Activated CD8-positive, alpha-beta memory T cell treated with anti-CD3 and anti-CD28 coated beads for 4 hours (primary cell): ENCODE measurements at places on chromosomes 6 and 20.

DNA sequence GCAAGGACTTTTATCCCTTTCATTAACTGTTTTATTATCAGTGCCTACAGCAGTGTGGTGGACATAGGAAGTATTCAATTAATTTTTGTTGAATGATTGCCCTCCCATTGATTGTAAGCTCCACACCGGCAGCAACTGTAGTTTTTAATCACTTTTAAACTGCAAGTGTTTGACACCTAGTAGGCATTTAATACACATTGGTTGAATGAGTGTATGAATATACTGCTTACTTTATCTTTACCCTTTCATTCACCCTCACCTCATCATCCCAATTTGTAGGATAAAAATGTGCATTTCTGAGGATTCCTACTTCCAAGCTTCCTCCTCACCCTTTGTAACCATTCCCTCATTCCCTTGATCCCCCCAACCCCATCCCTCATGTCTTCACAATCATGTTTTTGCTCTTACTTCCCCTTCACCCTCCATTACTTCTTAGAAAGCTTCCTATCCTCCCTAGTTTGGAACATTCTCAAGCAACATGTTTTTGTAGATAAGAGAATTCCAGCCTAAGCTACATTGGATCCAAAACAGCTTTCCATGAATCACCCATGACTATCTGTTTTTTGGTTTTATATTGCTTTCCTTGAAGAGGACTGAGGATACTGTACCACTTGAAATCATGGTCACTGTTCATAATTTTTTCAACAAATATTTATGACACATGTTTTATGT lies 955 bp upstream of the SLC26A8 start:
- no peak for DNase-seq

- no peak for DNase-seq
These were observed 61.4 kb downstream of the CPNE5 start for GRCh38 chr6:36777801-36778200.

GRCh38 chr6:142850679-142851423 lies 94.1 kb downstream of the HIVEP2 start:
- DNase-seq = no peak

DNA sequence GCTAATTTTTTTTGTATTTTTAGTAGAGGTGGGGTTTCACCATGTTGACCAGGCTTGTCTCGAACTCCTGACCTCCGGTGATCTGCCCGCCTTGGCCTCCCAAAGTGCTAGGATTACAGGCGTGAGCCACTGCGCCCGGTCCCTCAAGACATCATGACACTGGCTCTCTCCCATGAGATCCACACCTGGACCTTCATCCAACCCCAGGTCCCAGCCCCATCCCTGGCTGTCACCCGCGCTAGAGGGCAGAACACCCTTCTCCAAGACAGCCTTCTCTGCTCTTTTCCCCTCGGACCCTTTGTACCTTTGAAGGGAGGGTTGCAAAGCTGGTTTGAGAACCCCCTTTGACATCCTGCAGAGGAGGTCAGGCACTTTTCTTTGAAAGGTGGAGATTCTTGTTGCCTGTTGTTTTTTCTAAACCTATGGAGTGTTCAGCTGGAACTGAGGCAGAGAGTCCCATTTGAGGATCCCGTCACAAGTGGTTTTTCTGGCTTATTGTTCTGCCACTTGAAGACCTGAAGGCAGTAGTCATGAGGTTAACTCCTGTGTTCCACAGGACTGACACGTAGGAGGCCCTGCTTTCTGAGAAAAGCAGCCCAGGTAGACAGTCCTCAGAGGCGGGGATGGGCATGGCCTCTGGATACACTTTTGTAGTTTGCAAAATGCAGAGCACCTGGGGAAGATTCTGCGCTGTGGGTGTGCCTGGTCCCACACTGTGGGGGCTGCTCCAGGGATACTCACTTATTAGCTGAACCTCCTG lies 171.1 kb upstream of the SNX9 start:
- DNase-seq = no peak

- DNase-seq = no peak
These were observed 8.8 kb downstream of the GNL1 start for GRCh38 chr6:30547454-30547853.

GRCh38 chr20:20002101-20002998 lies 14.8 kb upstream of the NAA20 start:
- no peak for DNase-seq

- DNase-seq = no peak
These were observed 165.1 kb upstream of the AFDN start for GRCh38 chr6:167661552-167662044.

- no peak for DNase-seq
These were observed 111.1 kb downstream of the AGPAT4 start for GRCh38 chr6:161162722-161163121.

DNA sequence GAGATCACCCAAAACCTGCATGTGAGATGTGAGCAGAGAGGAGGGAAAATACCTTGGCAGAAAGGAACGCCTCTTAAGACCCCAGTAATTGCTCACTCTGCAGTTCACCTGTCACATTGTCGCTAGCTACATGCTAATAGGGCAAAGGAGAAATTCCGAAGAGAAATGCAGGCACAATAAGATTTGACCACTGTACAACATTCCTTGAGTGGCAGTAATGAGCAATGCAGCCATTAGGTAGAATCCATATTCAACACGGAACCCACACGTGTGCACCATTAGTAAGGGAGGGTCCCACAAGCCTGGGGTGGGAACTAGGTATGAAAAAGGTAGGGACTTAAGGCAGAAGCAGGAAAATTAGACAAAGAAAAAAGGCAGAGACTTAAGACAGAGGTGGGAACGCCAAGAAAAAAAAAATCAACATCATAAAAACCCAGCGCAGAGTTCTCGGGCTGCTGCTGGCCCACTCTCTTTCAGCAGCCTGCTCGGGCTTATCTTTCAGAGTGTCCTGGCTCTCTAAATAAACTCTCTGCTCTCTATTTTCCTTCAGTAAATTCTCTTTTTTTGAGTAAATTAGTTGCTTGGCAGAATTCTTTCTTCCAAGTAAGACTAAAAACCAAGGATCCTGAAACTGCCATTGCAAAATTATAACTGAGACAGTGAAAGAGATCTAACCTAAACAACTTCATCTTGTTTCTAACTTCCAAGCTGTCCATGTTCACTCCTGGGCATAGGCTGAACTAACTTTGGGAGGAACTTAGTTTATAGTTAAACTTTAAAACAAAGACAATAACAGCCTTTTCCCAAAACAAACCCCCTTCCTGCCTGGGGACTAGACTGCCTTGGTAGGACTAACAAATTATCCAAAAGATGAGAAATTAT lies 116.5 kb downstream of the CD24 start:
- DNase-seq = no peak

GRCh38 chr6:16987996-16988395 lies 113.9 kb upstream of the STMND1 start:
- DNase-seq = no peak

DNA sequence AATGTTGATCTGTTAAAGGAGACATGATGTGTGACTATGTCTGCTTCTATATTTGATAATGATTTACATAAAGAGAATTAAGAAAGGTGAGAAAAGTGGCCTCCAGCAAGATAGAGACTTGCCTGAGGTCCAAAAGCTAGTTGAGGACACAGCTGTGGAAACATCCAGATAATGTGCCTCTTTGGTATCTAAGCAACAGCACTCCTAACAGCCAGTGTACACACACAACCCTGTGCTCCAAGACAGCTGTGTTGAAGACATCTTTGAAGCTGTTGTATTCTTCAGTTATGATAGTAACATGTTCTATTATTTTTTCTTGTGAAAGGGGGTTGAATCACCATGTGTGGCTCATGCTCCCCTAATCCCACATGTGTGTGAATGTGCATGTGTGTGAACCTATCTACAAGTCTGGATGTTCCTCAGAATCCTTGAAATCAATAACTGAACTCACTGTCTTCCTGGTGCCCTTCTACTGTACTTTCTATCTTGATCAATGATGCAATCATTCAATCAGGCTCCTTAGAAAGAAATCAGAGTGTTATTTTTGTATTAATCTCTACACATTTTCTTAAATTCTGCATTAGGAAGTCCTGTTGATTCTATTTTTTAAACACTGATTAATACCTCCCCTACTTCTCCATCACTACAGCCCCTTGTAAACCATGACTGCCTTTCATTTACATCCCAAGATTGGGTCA lies 116.7 kb upstream of the SSTR4 start:
- no peak for DNase-seq

DNA sequence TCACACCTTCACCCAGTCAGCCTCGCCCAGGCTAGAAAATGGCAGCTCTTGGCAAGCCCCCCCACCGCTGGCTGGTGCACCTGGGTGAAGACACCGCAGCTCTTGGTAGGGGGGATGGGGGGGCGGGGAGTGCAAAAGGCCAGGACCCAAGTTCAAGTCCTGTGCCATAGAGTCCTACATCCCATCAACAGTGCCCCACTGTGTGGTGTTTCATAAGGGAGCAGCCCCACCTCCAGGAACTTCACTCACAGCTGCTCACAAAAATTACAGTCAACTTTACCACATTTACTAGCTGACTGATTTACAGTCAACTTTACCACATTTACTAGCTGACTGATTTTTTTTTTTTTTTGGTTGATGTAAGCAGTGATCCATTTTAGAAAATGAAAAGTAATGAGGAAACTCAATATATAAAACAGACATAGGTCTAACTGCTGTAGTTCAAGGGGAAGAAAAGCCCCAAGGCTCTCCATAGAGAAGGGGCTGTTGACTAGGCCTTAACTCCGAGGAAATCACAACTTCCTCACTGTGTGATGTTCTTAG lies 208.9 kb upstream of the SNX9 start:
- no peak for DNase-seq

- DNase-seq = no peak
These were observed 7.6 kb upstream of the RNF182 start for GRCh38 chr6:13917141-13917540.
